Activated CD8-positive, alpha-beta memory T cell treated with anti-CD3 and anti-CD28 coated beads for 4 hours (primary cell): ENCODE measurements at places on chromosomes 11 and 22.
A peak's percentile ranks its signal among the peaks of the same experiment; 100 is the strongest.

- no peak for DNase-seq
Observed at GRCh38 chr22:19117111-19117512, 5.1 kb downstream of the DGCR2 start.

- no peak for DNase-seq
Observed at GRCh38 chr11:124077266-124077665, 36.1 kb upstream of the OR10G7 start.

DNA sequence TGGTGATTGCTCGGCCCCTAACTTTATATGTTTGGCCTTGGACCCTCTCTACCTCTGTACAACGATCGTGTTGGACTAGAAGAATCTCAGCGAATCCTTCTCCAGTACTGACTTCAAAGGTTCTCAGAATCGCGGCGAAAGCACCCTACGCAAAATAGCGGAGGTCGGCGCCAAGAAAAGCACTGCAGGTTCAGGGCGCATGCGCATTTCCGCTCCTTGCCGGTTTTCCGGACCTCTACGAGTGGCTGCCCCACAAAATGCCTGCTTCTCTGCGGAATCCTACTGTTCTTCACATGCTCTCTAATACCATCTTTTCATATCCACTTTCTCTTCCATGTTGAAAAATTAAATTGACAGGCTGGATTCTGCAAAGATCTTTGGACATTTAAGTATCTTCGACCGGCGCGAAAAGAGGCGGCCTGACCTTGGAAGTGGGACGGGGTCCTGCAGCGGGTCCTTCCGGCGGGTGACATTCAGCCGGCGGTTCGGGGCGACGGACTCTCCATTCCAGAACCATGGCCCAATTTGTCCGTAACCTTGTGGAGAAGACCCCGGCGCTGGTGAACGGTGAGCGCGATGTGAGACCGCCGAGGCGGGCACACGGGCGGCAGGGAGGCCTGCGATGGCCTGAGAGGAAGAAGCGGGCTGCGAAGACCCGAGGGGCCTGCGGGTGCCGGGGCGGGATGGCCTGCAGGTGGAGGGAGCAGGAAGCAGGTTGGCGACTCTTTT lies at the start of gene ATP5MG:
TSS of gene ATP5MG (plus strand) at position 456 of the 729 bp plus-strand sequence. CDS start at position 516, 60 bp downstream.
- peak; percentile 88 for DNase-seq

- DNase-seq = no peak
Observed at GRCh38 chr11:17256512-17256911, 20.0 kb upstream of the NUCB2 start.

- DNase-seq = no peak
Observed at GRCh38 chr11:1307998-1308742, 1.3 kb downstream of the TOLLIP start.

DNA sequence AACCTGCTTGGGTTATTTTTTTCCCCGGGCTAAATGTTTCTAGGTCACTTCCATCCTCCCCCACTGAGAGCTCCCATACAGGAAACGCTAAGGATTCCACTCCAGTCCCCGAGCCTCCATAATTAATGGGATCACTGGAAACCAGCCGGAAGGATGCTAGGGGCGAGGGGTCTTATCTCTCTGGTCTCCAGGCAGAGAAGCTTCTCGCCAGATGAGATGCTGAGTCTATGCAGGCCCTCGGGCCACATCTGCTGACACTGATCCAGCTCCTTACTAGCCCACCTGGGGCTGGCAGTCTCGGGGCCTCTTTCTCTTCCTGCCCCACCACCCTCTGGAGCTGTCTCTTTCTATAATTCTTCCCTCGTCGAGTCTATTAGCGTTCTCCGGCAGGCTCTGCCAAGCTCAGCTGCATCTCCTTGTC lies 125.9 kb upstream of the SYT13 start:
- no peak for DNase-seq

- DNase-seq = no peak
Observed at GRCh38 chr11:114309517-114309916, 13.3 kb downstream of the NNMT start.

GRCh38 chr11:20045098-20045688 lies 115.1 kb downstream of the DBX1 start:
- no peak for DNase-seq

GRCh38 chr22:20966883-20967696 lies at the start of gene AIFM3:
TSS of gene AIFM3 (plus strand) at chr22:20967255. CDS start at chr22:20967945, 690 bp downstream.
- no peak for DNase-seq

DNA sequence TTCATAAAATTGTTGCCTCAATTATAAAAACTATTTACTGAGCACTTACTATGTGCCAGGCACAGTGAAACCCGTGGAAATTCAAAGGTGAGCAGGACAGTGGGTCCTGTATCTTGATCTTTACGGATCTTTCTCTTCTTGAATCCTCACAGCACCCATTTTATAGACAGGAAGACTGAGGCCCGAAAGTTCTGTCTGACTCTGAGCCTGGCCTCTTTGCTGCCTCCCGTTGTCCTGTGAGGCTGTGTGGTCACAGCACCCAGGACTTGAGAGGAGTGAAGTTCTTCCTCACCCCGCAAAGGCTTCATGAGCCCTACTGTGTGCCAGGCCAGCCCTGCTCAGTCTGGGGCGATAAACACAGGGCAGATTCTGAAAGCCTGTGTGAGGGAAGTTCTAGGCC lies 13.4 kb upstream of the MN1 start:
- no peak for DNase-seq

DNA sequence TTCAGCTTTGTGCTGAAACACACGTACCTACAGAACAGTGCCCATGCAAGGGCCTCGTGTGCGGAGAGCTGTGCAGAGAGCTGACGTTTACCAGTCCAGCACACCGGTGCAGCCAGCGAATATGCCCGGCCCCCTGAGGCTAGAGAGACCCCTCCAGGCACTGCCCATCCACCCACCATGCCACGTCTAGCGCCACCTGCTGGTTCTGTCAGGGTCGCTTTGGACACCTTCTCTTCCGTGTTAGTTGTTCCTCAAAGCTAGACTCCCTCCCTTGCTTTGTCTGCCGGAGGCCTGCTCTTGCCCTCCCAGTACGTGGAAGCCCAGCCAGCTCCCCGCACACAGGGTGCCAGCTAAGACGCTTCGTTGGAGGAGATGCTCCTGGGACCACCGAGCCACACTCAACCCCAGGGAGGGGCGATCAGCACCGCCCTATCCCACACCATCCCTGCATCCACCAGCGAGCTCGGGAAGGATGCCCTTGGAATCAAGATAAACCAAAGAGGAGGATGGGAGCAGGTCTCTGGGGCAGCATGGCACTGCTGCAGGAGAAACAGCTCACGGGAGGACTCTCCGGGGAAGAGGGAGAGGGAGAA lies 43.4 kb downstream of the CPT1A start:
- DNase-seq = no peak

GRCh38 chr11:66421492-66422205 lies 814 bp downstream of the NPAS4 start:
- DNase-seq = peak; percentile 78

DNA sequence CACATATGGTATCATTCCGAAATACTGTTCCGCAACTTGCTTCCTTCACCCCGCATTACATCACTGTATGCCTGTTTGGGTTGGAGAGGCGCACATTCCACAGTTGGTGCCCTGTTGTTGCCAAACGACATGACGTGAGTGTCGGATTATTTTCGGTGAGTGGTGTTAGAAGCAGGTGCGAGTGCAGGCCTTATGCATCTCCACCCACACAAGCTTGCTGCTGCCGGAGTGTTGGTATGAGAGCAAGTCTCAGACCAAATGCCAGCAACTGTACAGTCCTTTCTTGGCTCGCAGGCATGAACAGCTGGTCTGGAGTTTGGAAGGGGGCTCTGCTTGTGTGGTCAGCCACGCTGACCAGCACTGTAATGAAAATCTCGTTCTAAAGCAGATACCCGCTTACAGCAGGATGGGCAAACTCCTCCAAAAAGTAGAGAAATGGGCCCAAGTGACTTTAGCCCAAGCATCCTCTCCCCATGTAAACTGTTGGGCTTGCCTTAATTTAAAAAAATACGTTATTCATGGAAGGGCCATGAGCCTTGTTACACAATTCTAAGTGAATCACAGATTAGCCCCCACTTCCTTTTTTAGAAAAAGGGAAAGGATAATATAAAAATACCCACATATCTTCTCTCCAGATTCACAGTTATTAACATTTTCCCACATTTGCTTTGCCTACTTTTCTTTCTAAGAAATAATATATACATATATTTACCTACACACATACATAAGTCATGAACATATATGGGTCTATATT lies 48.7 kb upstream of the OR9Q1 start:
- DNase-seq = no peak

- no peak for DNase-seq
Observed at GRCh38 chr11:69388661-69389060, 92.8 kb upstream of the LINC01488 start.

DNA sequence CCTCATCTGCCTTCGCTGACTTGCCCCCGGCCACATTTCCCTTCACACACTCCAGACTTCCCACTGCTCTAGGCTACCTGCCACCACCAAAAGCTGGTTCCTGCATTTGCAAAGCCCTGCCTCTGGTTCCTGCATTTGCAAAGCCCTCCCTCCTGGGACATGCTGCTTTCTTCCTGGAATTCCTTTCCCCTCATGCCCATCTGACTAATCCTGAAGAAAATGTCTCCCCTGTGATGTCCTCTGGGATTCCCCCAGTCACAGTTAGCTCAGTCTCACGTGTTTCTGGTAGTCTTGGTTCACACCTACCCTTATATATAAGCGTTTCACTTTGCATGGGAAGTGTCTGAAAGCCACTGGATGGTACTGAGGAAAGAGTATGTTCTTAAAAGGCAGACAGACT lies 206.9 kb downstream of the DBX1 start:
- no peak for DNase-seq

- no peak for DNase-seq
Observed at GRCh38 chr11:117761993-117762392, 35.0 kb downstream of the DSCAML1 start.

DNA sequence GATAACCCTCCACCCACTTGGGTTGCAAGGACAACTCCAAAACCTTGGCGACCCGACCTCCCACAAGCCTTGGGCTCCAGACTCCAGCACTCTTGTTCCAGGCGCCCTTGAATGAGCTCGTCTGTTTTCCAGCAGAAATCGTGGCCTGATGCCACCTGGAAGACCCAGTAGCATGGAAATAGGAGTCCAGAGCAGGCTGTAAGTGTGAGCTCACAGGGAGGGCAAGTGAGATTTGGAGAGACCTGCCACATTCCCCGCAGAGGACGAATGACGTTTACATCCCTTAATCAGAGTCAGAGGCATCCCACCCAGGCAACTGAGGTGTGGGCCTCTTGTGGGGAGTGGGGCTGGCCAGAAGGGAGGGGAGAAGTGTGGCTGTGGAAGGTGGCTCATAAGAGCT lies 71.9 kb downstream of the LDLRAD3 start:
- no peak for DNase-seq

DNA sequence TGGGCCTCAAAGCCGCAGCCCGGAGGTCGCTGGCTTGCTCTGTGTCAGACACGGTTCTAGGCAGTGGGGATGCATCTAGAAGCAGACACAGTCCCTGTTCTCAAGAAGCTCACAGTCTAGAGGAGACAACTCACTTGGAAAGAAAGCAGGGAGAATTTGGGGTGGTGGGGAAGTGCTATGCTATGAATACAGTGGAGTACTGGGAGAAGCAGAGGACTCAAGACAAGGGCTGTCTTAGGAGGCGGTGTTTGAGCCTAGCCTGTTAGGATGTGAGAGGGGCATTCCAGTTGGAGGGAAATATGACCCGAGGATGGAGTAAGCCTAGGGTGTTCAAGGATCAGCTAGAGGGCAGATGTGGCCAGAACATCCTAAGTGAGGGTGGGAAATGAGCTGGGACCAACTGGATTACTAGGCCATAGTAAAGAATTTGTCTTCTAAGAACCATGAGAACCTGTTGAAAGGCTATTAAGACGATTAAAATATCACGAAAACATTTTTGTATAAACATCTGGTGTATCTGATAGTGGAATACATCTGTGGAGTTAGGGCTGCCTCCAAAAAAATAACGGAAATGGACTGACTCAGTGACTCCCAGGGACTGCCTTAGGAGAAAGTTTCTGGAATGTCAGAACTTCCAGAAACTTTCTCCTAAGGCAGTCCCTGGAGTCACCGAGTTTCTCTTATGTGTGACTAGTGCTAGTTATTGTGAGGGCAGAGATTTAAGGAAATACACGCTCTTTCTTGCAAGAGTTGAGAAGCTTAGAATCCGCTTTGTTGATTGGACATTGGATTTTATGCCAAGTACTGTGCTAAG lies 1.1 kb upstream of the PITPNB start:
- DNase-seq = no peak

DNA sequence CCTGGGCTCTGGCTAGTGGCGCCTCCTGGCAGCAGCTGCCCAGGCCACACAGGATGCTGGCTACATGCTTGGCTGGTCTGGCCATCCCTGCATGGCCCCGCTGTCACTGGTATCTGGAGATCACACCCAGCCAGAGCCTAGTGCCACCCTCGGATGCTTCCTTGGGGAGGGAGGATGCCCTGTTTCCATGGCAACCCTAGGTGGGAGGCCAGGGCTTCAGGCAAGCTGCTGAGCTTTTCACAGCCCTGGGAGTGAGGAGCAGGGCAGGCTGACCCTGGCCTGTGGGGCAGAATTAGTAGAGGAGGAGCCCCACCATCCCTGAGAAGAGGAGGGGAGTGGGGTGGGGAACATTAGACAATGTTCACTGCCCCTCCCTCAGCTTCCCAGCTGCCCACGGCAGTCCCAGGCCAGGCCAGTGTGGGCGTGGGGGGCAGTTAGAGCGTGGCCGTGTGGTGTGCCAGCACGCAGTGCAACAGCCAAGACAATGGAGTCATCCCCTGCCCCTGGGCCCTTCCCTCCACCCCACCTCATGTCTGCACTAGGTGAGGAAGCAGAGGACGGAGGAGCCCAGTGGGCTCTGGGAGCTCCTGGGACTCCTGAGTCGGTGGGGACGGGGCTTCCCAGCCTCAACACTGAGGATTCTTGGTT lies 50.4 kb downstream of the PARVB start:
- DNase-seq = no peak

- DNase-seq = no peak
Observed at GRCh38 chr22:50119768-50120251, 30.0 kb downstream of the MOV10L1 start.

GRCh38 chr11:2416765-2417164 lies 16.2 kb downstream of the TSSC4 start:
- no peak for DNase-seq

DNA sequence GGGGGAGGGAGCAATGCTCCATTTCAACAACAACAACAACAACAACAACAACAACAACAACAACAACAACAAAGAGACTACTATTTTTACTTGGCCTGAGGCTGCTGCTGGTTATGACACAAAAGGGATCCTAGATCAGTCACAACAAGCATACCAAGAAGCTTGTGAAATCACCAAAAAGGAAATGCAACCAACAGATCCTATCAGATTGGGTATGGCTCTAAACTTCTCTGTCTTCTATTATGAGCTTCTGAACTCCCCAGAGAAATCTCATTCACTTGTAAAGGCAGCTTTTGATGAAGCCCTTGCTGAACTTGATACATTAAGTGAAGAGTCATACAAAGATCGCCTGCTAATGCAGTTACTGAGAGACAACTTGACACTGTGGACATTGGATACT lies 10.5 kb upstream of the MS4A2 start:
- DNase-seq = no peak

DNA sequence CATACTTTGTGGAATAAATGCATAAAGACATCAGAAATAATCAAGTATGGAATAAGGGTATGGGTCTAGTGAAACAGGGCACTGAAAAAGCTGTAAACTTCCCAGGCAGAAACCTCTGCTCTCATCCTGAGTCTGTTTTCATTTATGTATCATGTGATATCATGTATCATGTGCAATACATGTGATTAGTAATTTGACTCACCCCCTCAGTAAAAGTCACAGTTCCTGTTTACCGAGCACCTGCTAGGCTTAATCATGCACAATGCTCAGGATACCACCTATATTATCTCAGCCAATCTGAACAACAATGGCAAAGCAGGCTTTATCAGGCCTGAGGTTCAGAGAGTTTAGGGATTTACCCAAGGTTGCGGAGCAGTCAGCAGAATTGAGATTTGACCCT lies 250.6 kb upstream of the TENM4 start:
- no peak for DNase-seq
